Stomach (tissue), 19 donors: ENCODE measurements at places on chromosomes 4 and X. TPM values are rescaled to one million over a fixed set of nuclear protein-coding genes. Genes with fewer than 3 reads are reported as not detected.

The STEEP1 gene
- 11.7 TPM for total RNA-seq

The CTAG2 gene
- total RNA-seq: not detected

The CENPI gene
- not detected for total RNA-seq

- no peaks in the 10 kb centered on the region for H3K4me1 ChIP-seq
- DNase-seq: no peak
- H3K36me3 ChIP-seq: no peaks in the 10 kb centered on the region
- H3K27me3 ChIP-seq: no peaks in the 10 kb centered on the region
- H3K4me3 ChIP-seq: peak overlapping the region; percentile 67
- peak overlapping the region; percentile 89 for H3K27ac ChIP-seq
These were observed 643 bp downstream of the FHL1 start for GRCh38 chrX:136147976-136148375.

DNA sequence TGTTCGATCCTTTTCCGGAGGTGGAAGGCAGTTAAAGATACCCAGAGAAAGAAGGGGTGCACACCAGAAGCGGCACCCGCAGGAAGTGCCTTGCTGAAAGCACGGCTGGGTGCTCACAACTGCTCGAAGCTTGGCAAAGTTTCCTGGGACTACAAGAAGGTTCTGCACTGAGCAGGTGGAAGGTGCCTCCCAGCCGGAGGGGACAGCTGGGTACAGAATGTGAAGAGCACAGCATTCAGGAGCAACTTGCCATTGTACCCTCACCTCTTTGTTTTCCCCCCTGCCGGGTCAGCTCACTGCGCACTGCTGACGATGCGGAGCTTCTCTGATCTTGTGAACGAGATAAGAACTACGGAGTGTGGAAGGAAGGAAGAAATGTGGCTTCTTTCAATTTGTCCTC lies 289.2 kb downstream of the FBXW7 start:
- no peak overlapping the region for H3K4me3 ChIP-seq
- no peaks in the 10 kb centered on the region for H3K4me1 ChIP-seq
- no peaks in the 10 kb centered on the region for H3K36me3 ChIP-seq
- no peak for DNase-seq
- H3K27me3 ChIP-seq: no peaks in the 10 kb centered on the region
- no peak overlapping the region for H3K27ac ChIP-seq

- H3K4me1 ChIP-seq: peaks cover 5% of the 10 kb centered on the region
- DNase-seq: no peak
- H3K27me3 ChIP-seq: no peaks in the 10 kb centered on the region
- no peak overlapping the region for H3K27ac ChIP-seq
- no peaks in the 10 kb centered on the region for H3K36me3 ChIP-seq
These were observed 335.4 kb downstream of the UNC5C start for GRCh38 chr4:95213366-95213765.

DNA sequence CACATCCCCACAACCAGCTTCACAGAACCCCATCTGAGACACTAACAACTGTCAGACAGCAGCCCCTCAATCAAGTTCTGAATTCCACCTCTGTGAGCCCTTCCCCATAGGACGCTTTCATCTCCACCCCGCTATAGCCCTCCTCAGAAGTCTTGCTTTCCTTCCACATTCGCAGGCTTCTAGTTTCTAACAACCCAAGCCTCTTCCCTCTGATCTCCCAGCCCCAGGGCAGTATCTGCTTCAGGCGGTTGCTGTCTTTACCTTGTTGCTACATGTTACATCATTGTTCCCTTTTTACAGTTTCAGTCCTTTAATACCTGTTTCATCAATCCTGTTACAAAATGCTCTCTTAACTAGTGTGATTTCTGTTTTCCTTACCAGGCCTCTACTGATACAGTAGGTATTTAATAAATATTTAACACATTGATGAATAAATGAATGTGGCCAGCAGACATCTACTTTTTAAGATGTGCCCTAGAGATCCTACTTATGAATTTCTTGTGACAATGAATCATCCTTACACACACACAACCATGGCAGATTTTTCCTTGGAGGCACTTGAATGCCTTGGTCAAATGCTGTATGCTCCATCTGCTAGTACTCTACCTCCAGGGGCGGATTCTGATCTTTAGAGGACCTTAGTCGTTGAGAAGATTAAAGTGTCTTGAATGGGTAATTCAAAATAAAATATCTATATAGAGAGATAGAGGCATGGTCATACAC lies 164.7 kb upstream of the SLIT2 start:
- no peak overlapping the region for H3K4me3 ChIP-seq
- no peaks in the 10 kb centered on the region for H3K36me3 ChIP-seq
- no peaks in the 10 kb centered on the region for H3K4me1 ChIP-seq
- no peaks in the 10 kb centered on the region for H3K27me3 ChIP-seq
